SK-MEL-5 (cell line): ENCODE measurements at places on chromosomes 2 and 18. TPM values are rescaled to one million over a fixed set of nuclear protein-coding genes. Genes with fewer than 3 reads are reported as not detected.

- DNase-seq, result peak; percentile 13
These were observed 311.2 kb downstream of the OSR1 start for GRCh38 chr2:19046986-19047780.

DNA sequence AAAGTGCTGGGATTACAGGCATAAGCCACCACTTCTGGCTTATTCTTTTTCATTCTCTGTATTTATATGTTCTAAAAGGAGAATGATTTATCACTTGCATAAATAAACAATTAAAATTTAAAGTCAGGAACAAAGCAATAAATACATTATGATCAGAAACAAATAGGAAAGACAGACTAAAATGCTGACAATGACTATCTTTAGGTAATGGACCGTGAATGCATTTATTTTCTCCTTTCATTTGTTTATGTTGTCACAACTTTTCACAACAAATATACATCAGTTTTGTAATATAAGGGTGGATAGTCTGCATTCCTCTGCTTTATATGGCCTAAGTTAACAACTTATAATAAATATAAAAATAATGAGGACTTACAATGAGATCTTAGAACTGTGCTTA lies 199.2 kb upstream of the EPHA4 start:
- DNase-seq, result no peak

DNA sequence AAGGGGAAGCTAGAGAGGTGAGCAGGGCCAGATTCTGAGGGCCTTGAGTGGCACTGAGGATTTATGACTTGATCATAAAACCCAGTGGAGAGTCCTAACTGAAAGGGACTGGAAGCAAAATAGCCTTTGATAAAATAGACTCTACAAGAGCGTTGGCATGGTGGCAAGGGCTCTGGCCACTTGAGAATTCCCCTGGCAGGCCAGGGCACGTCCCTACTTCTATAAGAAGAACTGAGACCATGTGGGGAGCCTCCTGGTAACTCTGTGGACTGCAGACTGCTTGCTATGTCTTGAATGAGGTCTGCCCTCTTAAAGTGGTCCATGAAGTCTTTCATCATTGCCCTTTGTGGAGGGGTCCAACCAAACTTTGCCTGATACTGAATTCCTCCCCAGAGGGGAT lies 324.8 kb downstream of the ALK start:
- DNase-seq, result no peak

- DNase-seq, result no peak
These were observed 67.3 kb downstream of the NDUFA10 start for GRCh38 chr2:239957681-239958472.

DNA sequence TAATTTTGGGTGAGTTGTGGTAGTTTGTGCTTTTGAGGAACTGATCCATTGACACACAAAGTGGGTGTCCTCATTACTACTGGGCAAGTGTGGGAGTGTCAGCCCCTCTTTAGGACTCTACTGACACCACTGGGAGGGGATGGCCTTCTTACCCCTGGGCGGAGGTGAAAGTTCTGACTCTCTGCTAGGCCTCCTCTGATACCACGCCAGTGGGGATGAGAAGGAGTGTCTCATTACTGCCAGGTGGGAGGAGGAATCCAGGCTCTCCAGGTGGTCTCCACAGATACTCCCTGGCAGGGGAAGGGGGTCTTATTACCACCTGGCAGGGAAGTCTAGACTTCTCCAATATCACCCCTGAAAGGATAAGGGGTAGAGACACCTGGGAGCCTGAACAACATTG lies 9.1 kb downstream of the LCLAT1 start:
- no peak for DNase-seq

The RBBP8 gene
- total RNA-seq, result 45.1 and 45.8 TPM in 2 replicates

DNA sequence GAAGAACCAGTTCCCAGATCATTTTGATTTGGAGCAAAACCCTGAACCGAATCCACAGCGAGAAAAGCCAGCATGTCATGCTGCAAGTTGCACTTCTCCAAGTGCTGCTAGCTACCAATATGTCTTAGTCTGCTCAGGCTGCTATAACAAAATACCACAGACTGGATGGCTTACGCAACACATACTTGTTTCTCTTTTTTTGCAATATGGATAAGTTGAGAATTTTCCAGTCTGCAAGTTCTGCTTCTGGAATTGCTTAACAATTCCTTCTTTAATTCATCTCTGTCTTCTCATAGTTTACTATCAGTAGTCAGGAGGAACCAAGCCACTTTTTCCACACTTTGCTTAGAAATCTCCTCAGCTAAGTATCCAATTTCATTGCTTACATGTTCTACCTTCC lies 105.9 kb upstream of the RBBP8 start:
- DNase-seq, result no peak

GRCh38 chr18:75802681-75803080 lies 375.2 kb upstream of the SMIM21 start:
- DNase-seq, result no peak

DNA sequence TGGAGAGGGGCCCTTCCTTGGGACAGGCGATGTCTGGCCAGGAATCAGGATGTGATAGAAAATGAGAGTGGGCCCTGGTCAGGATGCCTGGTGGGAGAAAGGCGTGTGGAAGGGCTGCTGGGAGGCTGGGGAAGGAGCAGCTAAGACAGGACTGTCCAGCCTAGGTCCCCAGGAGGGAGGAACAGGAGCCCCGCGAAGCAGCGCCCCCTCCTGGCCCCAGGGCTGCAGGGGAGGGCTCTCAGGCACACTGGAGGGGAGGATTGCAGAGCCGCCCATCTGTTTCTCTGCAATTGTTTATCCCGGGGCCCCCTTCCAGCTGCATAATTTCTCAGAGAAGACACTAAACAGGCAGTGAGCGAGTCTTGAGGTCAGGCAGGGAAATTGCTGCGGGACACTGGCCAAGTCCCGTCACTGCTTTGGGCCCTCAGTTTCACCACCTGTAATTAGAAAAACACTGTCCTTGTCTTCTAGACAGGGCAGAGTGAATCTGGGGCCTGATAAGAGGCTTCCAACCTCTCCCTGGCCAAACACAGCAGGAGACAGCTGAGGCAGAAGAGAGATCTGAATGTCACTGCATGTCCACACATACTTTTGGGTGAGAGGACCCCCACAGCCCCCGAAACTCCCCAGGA lies 3.9 kb upstream of the NPPC start:
- peak; percentile 37 for DNase-seq

GRCh38 chr2:151902829-151903228 lies 74.6 kb upstream of the ARL5A start:
- DNase-seq, result no peak

GRCh38 chr2:126444512-126444911 lies 211.4 kb upstream of the GYPC start:
- no peak for DNase-seq

- DNase-seq, result no peak
These were observed 201.9 kb upstream of the SLC8A1 start for GRCh38 chr2:40653829-40654228.

DNA sequence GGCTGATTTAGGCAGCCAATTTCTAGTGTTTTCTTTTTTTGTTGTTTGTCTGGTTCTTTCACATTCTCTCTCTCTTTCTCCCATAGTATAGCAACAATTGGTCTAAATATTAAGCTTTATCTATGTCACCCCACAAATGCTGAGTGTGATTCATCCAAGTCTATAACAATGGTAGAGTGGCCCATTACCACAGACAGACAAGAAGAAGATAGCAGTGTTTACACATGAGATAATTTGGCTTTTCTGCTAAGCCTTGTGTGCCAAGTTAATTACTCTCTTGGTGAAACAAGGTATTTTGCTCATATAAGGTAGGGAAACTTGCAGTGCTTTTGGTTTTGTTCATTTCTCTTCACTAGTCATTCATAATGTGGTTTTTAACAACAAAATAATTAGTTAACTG lies 166.5 kb downstream of the SLC8A1 start:
- no peak for DNase-seq

DNA sequence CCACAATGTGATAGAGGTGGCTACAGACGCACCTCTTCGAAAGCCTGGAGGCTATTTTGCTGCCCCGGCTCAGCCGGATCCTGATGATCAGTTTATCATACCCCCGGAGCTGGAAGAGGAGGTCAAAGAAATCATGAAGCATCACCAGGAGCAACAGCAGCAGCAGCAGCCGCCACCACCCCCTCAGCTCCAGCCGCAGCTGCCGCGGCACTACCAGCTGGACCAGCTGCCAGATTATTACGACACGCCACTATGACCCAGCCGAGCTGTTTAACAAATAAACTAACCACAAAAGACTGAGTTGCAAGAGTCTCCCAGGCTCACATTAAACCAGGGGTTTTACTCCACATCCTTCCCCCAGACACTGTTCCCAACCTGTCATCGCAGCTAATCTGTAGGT lies 263.8 kb downstream of the PHLPP1 start:
- DNase-seq, result no peak

DNA sequence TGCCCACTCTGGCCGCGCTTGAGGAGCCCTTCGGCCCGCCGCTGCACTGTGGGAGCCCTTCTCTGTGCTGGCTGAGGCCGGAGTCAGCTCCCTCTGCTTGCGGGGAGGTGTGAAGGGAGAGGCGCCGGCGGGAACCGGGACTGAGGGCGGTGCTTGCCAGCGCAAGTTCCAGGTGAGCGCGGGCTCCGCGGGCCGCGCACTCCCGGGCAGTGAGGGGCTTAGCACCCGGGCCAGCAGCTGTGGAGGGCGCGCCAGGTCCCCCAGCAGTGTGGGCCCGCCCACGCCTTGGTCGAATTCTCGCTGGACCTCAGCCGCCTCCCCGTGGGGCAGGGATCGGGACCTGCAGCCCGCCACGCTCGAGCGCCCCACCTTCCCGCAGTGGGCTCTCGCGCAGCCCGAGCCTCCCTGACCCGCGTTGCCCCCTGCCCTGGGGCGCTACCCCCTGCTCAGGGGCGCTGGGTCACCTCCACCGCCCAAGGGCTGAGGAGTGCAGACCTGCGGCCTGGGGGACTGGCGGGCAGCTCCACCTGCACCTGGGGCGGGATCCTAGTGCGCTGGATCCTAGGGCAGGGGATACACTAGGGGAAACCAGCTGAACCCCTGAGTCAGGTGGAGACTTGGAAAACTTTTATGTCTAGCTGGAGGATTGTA lies 97.3 kb downstream of the CD8B2 start:
- DNase-seq, result no peak

The EDAR gene
- total RNA-seq, result not detected in 2 replicates

The ARHGAP28 gene
- total RNA-seq, result 1.1 and 1.8 TPM in 2 replicates

The DNER gene
- 32.9 and 34.3 TPM in 2 replicates for total RNA-seq

DNA sequence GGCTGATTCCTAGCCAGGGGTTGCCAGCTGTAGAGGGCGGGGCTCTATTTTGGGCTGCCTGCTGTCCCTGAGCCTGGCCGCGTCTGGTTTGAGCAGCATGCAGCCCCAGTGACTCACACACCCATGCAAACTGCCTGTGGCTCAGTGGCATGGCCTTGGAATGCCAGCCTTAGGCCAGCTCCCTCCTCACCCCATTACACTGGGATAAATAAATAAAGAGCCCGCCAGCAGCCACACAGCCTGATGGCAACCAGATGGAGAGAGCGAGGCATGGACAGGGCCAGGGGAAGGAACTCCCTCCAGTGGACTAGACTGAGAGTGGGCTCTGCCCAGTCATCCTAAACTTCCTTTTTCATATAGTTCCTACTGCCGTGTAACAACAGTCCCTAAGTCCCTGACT lies 18.3 kb downstream of the NHEJ1 start:
- peak; percentile 26 for DNase-seq

GRCh38 chr2:165743442-165743841 lies 50.6 kb downstream of the GALNT3 start:
- DNase-seq, result no peak

DNA sequence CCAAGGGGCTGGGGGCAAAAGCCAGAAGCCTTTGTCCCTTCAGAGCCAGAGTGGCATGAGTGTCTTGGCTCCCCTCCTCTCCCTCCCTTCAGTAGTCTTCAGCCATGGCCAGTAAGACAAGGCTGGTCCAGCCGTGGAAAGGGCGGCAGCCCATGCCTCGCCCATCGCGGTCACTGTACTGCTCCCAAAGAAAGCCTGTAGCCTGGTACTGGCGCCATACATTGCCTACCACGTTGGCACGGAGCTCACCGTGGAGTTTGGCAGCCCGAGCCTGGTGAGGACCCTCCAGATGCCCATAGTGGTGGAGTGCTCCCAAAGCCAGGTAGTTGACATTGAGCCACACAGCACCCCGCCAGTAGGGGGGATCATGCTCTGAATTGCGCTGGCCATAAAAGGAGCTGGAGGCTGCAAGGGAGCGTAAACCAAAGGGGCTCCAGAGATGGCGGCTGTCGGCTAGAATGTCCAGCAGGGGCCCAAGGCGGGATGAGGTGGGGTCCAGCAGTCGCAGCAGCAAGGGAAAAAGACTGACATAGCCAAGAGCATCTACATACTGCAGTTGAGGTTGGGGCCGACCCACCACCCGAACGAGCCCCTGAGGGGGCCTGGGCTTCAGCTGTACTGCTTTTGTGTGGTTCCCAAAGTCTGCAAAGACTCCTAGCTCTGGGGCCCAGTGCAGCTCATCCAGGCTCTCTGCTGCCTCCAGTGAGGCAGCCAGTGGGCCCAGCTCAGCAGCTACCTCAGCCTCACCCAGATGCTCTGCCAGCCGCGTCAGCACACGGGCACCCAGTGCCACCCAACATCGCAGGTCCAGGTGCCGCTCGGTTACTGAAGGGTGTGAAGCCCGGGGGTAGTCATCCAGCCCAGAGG lies 3.2 kb downstream of the WBP1 start:
- peak; percentile 42 for DNase-seq

The FEV gene
- total RNA-seq, result not detected in 2 replicates

The FAHD2B gene
- 15.3 and 16.9 TPM in 2 replicates for total RNA-seq

DNA sequence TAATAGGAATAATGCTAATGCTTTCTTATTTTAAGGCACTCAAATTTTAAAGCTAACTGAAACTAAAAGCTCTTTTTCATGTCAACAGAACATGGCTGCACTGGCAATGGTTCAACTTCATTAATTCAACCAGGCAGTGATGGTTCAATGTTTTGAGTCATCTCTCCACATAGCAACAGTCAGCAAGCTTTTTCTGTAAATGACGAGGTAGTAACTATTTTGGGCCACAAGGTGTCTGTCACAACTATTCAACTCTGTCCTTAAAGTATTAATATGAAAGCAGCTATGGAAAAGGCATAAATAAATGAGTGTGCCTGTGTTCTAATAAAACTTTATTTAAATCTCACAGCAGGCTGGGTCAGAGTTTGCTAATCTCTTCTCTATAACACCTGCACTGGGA lies 1425.6 kb upstream of the PIK3C3 start:
- DNase-seq, result peak; percentile 2

DNA sequence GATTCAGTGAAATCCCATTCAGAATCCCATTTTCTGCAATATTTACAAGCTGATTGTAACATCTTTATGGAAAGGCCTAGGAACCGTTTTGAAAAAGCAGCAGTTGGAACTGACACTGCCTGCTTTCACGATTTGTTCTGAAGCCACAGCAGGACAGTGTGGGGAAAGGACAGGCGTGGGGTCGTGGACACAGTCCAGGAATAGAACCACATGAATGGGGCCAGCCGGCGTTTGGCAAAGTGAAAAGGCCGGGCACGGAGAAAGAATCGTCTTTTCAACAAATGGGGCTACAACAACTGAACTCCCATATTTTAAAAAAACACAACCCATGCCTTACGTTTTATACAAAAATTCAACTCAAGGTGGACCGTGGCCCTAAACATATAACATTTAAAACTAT lies 69.8 kb downstream of the SLC66A2 start:
- no peak for DNase-seq

GRCh38 chr2:218895759-218896500 lies 15.3 kb downstream of the WNT10A start:
- DNase-seq, result no peak

- DNase-seq, result no peak
These were observed 70.4 kb downstream of the RHBDD1 start for GRCh38 chr2:226906163-226906693.

The MYO1B gene
- total RNA-seq, result 43.4 and 46.0 TPM in 2 replicates

The OSBPL6 gene
- total RNA-seq, result 3.7 and 5.1 TPM in 2 replicates
